ENCODE measurements at places on chromosomes 1 and 21.

DNA sequence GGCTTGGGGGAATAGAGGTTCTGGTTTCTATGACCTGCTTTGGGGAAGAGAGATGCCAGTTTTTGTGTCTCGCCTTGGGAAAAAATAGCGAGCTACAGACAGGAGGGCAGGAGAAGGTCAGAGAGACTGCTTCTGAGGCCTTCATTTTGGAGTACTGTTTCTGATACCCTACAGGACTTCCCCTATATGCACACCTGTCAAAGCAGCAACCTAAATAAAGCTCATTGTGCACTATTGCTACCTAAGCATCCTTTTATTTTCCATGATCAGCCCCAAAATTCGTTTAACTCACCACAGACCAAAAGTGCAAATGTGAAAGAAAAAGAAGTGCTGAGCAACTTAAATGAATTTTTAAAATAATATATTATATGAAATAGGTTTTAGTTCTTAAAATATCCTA is 145.6 kb upstream of the CHRM3 start:
- no peak for DNase-seq

GRCh38 chr1:41428738-41429640 is 55.5 kb downstream of the EDN2 start:
- no peak for DNase-seq

DNA sequence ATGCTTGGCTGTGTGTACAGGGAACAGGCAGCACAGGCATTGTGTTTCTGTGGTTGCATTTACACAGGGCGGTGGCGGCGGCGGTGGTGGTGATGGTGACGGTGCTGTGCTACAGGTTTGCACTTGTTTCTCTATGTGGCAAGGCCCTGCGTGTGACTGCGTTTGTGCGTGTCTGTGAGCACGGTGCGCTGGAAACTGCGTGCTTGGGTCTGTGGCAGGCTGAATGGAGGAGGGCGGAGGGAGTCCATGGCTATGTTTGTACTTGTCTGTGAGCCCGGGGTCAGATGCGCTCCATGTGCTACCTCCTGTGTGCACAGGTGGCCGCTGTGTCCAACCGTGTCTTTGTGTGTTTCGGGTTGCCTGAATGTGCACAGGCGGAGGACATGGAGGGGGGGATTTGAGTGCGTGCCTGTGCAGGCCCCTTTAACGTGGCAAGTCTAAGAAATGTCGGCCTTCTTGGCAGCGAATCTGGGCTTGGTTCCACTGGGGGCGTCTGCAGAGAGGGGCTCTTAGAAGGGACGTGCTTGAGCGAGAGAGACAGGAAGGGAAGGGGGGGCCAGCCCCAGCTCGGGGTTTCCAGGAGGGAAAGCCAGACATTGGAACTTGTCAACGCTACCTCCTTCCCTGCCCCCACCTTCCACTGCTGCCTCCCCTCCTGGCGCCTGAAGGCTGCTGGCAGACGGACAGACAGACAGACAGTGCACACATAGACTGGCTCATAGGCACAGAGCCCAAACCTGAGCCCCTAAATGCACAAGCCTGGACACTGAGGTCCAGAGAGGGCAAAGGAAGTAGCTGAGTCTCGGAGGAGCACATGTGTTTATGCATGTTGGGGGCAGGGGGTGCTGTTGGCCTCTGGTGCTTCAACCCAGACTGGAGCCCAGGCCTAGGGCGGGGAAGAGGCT is 32.7 kb upstream of the WASF2 start:
- DNase-seq: peak; percentile 49

- DNase-seq: no peak
Measured at GRCh38 chr1:225483818-225484656, 56.2 kb upstream of the LBR start.

GRCh38 chr21:43191971-43192370 is 23.2 kb downstream of the CRYAA start:
- DNase-seq: no peak

DNA sequence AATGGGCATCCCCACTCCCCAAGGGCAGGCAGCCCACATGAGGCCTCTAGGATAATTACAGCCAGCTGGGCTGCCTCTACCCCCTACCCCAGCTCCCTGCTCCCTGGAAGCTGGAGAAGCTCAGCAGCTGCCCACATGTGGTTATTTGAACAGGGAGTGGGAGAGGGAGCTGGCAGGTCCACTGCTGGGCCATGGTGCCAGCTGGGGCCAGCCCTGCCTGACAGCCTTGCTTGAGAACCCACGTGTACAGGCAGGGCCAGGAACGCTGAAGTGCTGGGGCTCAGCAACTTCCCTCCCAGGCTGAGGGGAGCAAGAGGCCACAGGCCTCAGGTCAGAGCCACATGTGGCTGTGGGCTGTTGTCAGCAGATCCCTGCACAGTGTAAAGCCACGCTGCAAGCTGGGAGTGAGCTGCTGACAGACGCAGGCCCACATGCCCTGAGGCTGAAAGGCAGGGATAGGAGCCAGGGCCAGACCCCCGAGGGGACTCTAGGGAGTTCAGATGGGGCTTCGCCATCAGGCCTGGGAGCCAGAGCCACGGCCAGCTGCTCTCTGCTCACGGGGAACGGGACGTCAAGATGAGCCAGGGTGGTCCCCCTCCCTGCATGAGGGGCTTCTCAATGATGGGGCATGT is 129.0 kb downstream of the SYF2 start:
- DNase-seq: no peak

- no peak for DNase-seq
Measured at GRCh38 chr1:90730243-90731022, 13.3 kb upstream of the BARHL2 start.

- peak; percentile 42 for DNase-seq
Measured at GRCh38 chr1:156625436-156626078, 6.3 kb downstream of the HAPLN2 start.

DNA sequence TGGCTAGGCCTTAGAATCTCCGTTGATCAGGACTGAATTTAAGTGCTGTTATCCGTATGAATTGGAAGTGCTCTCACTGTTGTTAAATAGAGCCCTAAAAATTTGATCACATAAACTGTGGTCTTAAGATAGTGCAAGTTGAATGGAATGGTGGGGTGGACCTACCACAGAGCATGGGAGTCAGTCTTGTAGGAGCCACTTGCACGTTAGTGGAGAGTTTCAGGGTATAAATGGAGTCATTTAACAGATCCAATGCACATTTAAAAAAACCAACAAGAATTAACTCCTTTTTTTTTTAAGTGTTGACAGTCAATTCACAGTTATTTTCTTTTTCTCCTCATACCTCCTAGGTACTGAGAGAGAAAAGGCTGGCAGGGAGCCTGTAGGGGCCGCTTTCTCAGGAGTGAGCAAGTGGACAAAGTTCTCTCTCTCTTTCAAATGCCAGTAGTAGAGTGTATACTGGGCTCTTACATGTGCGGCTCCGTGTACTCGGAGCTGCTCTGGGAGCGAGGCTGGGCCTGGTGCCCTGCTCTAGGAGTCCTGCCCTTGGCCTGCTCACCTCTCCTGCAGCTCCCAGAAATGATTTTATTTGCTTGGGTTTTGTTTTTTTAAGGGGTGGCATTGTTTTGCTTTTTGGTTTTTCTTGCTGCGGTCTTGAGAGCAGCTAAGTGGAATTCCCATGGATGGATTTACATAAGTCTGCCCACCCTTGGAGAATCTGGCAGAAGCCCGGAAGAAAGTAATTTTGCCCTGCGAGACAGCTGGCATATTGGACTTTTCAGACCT is 91.3 kb downstream of the ATP5PO start:
- DNase-seq: no peak

DNA sequence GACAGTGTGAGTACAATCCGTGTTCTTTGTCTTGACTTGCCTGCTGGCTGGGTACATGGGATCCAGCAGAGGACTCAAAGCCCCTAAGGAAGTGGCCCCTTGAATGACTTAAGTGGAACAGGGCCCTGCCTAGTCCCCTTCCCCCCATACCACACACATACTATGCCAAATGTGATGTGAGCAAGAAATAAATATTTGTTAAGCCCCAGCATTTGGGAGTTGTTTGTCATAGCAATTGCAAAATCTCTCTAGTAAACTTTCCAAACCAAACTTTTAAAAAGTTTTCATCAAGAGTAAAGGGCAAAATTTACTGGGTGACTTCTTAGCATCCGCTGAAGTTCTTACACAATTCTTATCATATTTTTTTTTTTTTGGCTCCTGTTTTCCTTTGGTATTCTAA is 32.5 kb upstream of the CACHD1 start:
- no peak for DNase-seq

DNA sequence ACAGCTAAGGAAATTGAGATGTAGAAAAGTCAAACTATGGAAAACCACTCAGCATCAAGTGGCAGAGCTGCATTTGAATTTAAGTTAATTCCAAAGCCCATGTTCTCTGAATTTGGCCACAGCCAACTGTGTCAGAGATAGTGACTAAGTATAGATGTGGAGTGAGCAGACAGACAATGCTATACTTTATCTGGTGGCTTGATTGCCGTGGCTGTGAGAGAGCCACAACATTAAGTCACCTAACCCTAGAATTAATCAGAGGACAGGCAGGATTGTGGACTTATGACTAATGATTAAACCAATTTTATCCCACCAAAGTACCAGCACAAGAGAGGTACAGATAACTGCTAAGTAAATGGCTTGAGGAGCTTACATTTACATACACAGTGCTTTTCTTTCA is 209.8 kb downstream of the TPR start:
- DNase-seq: no peak

- peak; percentile 31 for DNase-seq
Measured at GRCh38 chr1:171841931-171842761, 848 bp downstream of the DNM3 start.

DNA sequence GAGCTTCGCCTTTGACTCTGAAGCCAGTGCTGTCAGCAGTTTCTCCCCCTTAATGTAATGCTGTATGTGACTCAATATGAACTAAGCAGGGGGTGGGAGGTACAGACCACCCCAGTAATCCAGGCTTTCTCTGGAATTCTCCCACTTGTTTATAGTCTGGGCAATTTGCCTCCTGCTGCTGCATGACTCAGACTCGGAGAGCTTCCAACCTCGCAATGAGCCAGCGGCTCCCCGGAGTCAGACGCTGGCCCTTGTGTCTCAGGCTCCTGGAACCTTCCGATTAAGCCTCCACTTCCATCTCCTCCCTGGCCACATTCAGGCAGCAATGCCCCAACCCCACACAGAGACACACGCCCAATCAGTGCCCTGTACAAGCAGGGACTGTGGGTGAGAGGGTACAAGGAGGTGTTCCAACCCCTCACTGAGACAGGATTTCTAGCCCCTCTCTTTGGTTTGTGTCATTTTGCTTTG is 471.7 kb upstream of the VAMP3 start:
- peak; percentile 57 for DNase-seq

DNA sequence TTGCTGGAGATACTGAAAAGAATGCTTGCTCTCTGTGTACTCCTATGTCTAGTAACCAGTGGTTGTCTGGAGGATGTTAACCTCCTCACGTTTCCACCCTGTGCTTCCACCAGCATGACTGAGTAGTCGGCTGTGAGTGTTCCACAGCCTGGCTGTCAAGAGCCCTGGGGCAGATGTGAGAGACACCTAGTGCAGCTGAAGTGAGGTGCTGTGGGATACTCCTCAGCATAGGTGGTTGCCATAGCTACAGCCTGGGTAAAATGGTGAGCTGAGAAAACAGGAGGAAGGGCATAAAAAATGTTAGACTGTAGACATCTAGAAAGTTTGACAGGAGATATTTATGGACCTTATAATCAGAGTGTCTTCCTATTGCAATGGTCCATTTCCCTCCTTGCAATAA is 15.8 kb downstream of the IVL start:
- DNase-seq: no peak

GRCh38 chr1:20192364-20192763 is 6.0 kb upstream of the PLA2G2C start:
- DNase-seq: no peak

- no peak for DNase-seq
Measured at GRCh38 chr1:36761113-36761512, 273.2 kb downstream of the GRIK3 start.

Measured in hypothalamus (tissue), 51 donors.